Natural killer cell (primary cell): ENCODE measurements at places on chromosomes 12 and 14. TPM values are rescaled to one million over a fixed set of nuclear protein-coding genes. Genes with fewer than 3 reads are reported as not detected.

Gene ADCY4
- 9.8 TPM for total RNA-seq

Gene ACSM4
- not detected for total RNA-seq

Gene TEX52
- total RNA-seq, result not detected

Gene FAM90A1
- not detected for total RNA-seq
